ENCODE measurements at places on chromosomes 7 and 10.

GRCh38 chr7:107938456-107939250 is 47.7 kb downstream of the DLD start:
- DNase-seq = peak; percentile 45

GRCh38 chr10:37146443-37146842 is 21.0 kb downstream of the ANKRD30A start:
- DNase-seq = no peak

DNA sequence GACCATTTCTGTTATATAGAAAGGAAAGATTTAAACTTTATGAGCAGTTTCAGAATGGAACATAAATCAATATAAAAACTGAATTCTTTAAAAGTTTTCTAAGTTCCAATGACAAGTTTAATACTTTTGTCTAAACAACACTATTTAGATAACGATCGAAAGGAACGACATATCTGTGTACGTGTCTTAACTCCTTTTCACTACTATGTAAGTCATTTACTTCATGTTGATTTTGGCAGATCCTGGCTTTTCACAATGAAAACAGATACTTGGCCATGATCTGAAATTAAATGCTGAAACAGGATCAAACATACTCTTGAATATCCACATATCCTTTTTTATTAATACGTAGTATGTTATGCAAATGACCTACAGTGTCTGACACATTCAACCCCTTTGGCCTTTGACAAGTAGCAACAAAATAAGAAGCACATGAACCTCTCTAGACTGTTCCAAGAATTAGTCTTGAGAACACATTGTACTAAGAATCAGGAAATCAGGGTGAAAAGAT is 41.9 kb downstream of the RNLS start:
- DNase-seq = no peak

DNA sequence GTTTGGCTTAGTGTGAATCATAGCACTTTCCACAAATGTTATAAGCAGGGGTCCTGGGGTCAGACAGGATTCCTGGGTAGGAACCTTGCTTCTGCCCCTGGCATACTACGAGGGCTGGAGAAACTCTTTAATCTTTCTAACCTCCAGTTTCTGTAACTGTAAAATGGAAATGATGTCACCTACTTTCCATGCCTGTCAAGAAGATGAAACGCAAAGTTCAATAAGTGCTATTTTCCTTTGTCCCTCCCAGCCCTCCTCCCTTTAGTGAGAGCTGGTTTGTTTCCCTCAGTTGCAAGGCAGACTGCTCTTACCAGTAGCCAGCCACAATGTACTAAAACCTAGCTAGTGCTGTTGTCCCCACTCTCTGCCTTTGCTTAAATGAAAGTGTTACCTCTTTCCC is 117.1 kb upstream of the HPS1 start:
- DNase-seq = no peak

DNA sequence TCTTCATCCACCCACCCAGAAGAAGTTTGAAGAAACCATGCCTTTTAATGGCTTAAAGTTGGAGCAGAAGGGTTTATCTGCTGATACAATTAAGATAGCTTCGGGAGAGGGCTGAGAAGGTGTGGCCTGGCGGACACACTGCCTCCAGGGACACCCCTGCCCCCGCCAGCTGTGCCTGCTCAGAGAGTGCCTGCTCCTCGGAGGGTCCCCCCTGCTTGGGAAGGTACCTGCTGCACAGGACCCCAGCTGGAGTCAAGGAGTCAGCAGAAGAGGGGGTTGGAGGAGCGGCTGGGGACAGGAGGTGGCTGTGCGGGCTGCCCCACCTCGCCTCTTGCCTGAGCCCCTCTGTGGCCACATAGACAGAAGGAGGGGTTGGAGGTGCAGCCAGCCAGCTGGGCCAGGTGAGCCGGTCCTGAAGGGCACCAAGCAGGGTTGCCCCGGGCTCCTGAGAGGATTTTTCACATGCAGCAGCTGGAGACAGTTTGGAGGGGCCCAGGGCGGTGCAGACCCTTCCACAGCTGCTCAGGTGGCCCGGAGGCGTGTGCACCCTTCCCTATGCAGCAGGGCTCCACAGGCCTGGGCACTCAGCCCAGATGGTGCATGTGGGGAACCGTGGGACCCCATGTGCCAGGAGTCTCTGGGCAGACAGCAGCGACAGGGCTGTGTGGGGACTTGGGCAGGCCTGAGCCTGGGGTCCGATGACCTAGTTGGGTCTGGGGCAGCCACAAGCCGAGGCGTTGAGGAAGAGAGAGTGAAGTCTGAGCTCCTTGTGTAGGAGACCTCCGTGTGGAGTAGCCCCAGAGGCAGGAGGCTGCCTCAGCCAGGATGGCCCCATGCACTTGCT is 118.9 kb downstream of the INPP5A start:
- no peak for DNase-seq

- peak; percentile 94 for DNase-seq
Measured at GRCh38 chr7:48088559-48089045, 463 bp upstream of the UPP1 start.

- DNase-seq = no peak
Measured at GRCh38 chr7:133550811-133551210, 297.9 kb downstream of the EXOC4 start.

- DNase-seq = no peak
Measured at GRCh38 chr7:92674379-92674778, 84.2 kb upstream of the FAM133B start.
